ENCODE measurements at places on chromosomes 7 and 10.

DNA sequence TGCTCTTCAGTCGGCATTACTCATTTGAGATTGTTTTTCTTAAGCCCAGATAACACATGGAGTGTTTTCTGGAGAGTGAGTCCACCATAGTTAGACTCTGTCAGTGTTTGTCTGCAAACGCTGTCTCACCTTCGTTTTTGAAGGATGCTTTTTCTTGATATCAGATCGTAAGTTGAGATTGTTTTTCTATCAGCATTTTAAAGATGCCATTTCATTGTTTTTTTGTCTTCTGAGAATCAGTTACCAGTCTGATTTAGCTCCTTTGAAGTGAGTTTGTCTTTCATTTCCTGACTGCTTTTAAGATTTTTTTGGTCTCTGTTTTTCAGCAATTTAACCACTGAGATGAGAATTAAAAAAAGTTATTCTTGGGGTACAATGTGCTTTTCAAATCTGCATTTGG is 137.4 kb downstream of the WDR37 start:
- DNase-seq = no peak

- DNase-seq = no peak
Observed at GRCh38 chr10:121187391-121187790, 336.2 kb downstream of the WDR11 start.

- peak; percentile 79 for DNase-seq
Observed at GRCh38 chr10:79022565-79023230, 46.1 kb upstream of the ZMIZ1 start.

- DNase-seq = no peak
Observed at GRCh38 chr7:114412548-114412947, 2.1 kb upstream of the FOXP2 start.

DNA sequence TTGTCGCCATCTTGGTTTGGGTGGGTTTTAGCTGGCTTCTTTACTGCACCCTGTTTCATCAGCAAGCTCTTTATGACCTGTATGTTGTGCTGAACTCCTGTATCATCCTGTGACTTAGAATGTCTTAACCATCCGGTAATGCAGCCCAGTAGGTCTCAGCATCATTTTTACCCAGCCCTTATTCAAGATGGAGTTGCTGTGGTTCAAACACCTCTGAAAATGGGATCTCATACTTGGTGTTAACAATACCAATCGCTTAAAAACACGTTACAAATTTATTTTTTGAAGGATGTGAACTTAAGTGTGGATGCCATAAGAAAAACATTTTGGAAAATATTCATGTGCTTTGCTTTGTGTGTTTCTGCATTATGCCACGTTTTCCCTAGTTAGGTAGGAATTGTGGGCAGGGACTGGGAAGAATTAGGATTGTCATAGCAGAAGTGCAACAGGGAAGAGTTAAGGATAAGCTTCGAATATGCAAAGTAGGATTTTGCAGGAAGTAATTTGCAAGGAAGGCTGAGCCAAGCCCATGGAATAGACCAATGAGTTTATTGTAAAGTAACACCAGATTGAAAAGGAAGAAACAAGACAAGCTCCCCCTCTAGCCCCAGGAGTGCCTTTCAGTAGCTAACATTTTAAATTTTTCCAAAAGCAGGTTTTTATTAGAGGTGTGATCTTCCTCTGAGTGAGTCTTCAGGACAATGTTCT is 56.4 kb downstream of the PRR15 start:
- no peak for DNase-seq

All from osteoblast (primary cell).